OCI-LY7 (cell line): ENCODE measurements at places on chromosomes 4 and X.

DNA sequence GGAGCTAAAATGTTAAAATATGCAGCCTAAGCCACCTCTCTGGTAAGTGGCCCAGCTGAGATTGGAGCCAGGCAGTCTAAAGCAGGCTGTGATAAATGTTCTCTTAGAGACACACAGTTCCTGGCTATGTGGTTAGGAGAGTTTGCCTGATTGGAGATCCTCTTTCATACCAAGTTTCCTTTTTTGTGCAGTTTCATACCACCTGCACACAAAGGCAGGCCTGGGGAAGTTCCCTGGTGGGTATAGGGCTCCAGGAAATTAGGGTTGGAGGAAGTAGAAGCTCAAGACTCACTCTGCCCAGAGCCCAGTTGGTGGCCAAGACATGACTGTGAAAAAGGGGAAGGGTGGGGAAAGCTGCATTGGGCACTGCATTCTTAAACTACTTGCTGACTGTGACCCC lies 16.9 kb downstream of the CYBB start:
- DNase-seq = peak; percentile 76

GRCh38 chrX:17817251-17817650 lies 43.8 kb downstream of the RAI2 start:
- no peak for DNase-seq

- no peak for DNase-seq
These were observed 120.5 kb downstream of the SLC10A7 start for GRCh38 chr4:146401274-146401673.

DNA sequence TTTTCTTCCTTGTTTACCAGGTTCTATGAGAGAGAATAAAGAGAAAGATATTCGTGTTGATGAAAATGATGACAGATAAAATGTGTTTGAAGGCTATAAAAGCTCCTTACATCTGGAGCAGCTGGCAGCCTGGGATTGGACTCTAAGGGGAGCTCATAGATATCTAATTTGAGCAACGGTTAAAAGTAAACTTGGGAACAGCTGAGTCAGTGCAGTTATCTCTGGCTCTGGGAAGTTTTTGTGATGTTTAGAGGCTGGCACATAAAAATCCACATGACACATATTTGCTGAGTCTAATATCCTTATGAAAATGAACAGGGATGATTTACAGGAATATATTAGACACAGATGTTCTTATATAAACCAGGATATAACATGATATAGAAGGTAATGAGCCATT lies 331.8 kb upstream of the TENM3 start:
- no peak for DNase-seq

DNA sequence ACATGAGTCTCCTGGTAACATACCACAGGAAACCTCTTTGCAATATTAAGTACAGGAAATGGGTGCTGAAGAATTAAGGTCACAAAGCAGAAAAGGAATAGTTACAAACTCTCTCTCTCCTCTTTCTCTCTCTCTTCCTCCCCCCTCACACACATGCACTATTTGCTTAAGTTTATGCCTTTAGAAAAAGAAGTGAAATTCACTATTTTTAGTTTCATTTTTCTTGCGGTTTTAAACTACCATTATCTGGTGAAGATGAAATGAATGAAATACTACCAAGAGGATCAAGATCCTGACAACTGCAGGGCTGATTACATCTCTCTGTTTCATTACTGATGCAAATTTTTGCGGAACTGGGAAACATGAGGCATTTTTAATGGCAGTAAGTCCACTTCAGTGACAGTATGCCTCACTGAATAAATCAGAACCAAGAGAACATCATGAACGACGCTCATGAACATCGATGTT lies 64.3 kb upstream of the FTHL17 start:
- DNase-seq = peak; percentile 88

- no peak for DNase-seq
These were observed 33.2 kb upstream of the ARMCX4 start for GRCh38 chrX:101452056-101452455.

GRCh38 chr4:33485111-33485510 lies 2759.2 kb downstream of the ARAP2 start:
- no peak for DNase-seq

DNA sequence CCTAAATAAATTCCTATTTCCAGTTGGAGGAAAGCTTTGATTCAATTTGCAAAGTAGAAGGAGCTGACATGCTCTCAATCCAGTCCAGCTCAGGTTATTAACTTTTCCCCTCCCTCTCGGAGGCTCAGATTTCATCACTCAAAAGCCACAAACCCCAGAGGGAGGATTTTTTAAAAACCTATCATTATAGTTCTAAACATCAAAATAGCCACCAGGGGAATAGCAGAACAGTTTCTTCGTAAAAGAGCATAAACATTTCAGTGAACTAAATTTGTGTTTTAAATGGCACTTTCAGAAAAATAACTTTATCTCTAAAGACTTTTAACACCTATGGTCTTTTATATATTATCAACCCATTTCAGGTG lies 8.8 kb downstream of the GPRIN3 start:
- DNase-seq = peak; percentile 76

DNA sequence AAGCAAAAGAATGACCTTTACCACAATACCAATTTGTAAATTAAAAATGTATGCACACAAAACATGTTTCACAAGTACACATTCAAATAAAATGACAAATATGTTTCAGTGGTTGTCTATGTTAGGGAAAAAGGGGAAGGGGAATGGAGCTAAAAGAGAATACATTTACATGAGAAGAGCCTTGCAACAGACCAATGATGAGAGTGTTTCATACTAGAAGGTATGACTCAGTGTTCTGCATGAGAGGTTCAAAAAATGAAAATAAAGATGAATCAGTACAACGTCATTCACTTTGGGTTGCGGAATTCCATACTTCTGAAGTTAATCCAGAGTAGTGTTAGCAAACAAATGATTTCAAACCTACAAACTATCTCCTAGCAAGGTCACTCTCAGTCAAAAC lies 51.7 kb downstream of the RPGR start:
- no peak for DNase-seq

DNA sequence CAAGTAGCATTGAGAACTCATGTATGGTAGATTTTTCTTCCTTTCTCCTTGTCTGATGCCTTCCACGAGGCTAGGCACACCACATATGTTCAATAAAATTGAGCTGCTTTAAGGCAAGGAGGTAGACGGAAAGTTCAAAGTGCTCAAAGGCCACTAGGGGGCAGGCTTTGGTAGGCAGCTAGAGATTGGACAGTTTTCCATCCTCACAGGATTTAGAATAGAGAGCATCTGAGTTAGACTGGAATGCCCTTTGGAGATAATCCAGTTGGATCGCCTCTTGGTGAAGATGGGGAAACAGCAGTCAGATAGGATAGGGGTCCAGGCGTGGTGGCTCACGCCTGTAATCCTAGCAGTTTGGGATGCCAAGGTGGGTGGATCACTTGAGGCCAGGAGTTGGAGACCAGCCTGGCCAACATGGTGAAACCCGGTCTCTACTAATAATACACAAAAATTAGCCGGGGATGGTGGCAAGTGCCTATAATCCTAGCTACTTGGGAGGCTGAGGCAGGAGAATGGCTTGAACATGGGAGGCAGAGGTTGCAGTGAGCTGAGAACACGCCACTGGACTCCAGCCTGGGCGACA lies 30.4 kb downstream of the ELF4 start:
- peak; percentile 65 for DNase-seq

DNA sequence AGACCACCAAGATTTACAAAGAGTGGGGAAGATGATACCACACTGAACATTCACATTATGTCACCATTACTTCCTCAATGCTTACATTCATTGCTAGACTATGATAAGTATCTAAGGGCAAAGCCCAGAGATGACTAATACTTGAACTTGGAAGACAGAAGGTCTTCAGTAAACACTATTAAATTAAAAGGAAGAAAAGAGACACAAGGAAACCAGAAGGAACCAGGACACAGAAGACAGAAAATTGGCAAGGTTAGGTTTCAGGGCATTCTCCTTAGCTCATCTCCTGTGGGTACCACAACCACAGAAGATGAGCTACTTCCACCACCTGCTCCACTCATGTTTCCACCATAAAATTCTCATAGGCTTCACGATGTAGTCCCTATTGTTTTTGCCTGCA lies 64.9 kb downstream of the NLGN4X start:
- no peak for DNase-seq

DNA sequence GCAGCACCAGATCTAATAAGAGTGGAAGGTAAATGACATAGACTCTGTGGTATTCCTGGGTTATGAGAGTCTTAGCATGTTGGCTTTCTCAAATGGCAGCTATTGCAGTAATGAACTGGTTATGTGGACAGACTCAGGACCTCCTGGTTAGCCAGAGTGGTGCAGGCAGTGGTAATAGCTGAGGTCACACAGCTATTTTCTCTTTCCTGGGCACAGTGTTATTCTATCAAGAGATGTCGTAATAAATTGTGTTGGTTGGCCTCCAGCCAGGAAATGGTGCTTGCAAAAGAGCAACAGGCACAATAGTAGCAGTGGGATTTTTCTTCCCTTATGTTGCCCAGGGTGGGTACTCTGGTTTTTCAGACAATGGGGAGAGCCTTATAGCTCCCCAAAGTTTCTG lies 279.2 kb upstream of the FGF16 start:
- no peak for DNase-seq

DNA sequence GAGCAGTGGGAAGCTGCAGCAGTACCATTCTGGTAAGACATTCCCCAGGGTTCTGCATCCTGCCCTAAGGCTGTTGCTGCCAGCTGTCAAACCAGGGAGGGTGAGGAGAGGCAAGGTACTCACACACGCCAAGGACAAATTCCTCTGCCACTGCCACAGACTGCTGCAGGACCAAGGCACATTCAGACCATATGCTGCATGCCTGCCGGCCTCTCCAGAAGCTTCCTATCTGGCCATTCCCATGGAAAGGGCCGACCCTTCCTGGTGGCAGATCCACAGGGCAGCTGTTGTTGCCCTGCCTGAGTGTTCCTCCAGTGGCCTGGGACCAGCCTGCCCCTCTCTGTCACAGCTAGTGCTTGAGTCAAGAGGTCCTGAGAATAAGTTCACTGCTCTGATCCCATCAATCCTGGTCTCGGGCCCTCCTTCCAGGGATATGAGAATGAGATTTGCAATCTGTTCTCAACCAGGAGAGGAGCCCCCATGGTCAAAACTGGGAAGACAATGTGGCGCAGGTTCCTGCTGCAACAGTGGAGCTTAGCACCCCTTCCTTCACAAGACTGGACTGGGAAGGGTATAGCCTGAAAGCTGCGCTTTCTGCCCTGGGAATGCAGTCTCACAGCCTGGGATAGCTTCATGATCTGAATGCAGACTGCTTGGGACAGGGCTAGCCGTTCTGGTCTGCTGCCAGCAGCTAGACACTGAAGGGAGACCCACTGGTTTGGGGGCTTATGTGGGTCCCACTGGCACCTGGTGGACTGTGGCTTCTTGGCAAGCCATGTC lies 342.5 kb upstream of the NDST3 start:
- no peak for DNase-seq

DNA sequence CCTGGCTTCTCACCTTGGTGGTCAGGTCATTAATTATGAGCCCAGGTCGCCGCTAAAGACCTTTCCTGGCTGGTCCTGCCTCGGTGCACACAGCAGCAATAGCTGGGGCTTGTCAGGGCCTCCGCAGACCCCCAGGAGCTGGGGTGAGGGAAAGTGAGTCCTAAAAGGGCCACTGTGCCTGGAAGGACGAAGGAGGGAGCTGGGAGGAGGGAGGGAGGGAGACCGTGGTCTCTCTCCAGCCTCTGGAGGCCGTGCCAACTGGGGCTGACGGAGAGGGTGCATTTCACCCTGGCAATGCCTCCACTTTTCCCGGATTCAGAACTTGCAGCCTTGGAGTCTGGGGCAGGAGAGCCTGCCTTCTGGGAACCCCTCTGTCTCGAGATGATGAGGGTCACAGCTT lies 60.4 kb downstream of the CRLF2 start:
- DNase-seq = no peak

DNA sequence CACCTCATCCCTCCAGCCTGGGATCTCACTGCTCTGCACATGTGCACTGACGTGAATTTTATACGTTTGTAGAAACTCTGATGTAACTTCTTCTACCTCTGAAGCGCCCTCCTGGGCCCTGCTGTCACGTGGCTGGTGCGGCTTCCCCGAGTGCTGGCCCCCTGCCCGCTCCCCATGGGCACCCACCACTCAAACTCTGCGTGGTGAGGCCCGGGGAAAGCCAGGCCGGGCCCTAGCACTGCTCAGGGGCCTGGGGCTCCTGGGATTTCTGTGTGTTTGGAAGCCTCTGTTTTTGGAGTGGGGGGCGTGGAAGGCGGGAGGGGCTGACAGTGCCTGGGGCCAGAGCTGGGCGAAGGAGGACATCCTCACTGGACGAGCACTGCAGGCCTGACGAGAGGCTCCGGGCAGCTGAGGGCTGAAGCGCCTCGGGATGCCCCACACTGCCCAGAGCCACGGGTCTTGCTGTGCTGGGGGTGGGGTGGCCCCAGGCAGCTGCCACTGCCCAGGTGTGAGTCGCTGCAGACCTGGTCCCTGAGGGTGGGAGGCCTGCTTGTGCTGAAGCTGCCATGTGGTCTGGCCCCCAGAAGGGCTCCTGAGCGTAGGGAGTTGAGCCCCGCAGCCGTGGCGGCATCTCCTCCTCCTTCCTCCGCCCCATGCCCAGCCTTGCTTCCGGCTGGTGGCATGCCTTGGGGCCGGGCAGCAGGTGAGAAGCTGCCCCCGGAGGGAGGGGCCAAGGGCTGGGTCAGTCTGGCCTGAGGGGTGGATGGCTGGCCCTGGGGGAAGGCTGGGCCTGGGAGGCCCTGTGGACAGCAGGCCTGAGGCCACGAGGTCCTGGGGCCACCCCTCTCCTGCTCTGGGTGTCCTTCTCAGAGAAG lies 7.7 kb downstream of the NAT8L start:
- no peak for DNase-seq

DNA sequence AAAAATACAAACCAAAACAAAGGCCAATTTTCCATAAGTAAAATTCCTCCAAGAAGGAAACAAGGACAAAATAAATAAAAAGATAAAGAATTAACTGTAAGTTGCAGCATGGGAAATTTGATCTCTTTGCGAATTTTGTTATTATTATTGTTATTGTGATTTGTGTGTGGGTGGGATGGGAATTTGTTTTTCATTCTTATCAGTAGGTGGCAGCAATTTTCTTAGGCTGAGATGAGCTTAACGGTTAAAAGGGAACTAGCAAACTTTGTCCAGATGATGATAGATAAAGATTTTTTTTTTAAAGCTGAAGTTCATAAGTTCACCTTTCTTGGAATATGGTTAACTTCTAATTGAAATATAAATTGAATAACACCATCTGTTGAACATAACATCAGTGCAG lies 83.2 kb upstream of the IL1RAPL2 start:
- DNase-seq = peak; percentile 1

- DNase-seq = peak; percentile 74
These were observed 234.8 kb upstream of the JADE1 start for GRCh38 chr4:128574706-128575105.

GRCh38 chr4:126267689-126268088 lies 952.9 kb downstream of the FAT4 start:
- no peak for DNase-seq

DNA sequence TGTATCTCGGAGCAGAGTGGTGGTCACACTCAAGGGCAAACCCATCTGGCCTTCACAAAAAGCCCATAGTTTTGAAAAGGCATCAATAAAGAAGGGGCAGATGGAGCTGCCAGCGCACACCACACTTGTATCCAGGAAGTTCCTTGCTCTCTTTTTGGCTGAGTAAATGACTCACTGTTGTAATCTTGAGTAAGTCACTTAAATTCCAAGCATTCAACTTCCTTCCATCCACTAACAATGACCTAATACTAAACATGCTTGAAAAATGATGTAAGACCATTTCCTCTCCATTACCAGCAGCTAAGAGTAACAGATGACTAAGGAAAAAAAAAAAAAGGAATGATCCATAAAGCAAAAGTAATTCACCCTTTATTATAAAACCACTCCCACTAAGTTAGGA lies 32.4 kb upstream of the MYOZ2 start:
- DNase-seq = no peak

- peak; percentile 0 for DNase-seq
These were observed 88.0 kb downstream of the ATP11C start for GRCh38 chrX:139844884-139845283.
